Pericardium fibroblast (primary cell): ENCODE measurements at places on chromosomes 7 and 10. TPM values are rescaled to one million over a fixed set of nuclear protein-coding genes. Genes with fewer than 3 reads are reported as not detected.

Gene WNT2
- total RNA-seq: 0.12 and 5.9 TPM in 2 replicates

Gene FGFBP3
- total RNA-seq: 0.12 and 0.26 TPM in 2 replicates

Gene EVX1
- not detected in 2 replicates for total RNA-seq

Gene CELF2
- 29.4 and 47.8 TPM in 2 replicates for total RNA-seq

Gene PHYHIPL
- total RNA-seq: not detected in 2 replicates

Gene PLXNA4
- 8.2 and 20.1 TPM in 2 replicates for total RNA-seq
